NCI-H1092 (cell line): ENCODE measurements at places on chromosomes 6 and 20.

DNA sequence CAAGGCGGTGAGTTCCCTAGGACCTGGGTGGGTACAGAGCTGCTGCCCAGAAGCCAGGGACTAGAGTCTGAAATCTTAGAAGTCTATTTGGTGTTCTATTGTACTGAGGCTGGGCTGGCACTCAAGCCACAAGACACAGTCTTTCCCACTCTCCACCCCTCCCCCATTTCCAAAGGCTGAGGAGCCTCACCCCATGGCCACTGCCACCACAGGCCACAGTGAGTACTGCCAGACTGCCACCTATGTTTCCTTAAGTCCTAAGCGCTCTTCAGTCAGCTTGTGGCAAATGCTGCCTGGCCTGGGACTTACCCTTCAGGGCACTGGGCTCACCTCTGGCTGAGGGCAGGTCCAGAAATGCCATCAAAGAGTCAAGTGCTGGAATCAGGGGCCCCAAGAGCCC lies 469.3 kb downstream of the HAO1 start:
- DNase-seq = no peak

DNA sequence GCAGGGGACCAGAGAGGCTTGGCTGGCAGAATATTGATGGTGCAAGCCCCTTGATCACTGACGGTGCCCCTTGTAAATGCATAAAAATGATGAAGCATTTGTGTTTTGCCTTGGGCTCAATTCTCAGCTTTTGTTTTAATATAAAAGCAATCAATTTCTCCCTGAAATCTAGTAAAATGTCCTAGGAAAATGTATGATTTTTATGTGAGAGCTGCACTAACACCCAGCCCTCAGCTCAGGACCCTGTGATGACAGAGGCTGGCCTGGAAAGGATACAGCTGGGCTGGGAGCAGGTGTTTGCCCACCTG lies 84.7 kb upstream of the PHACTR3 start:
- DNase-seq = no peak

- no peak for DNase-seq
Observed at GRCh38 chr20:3312940-3313682, 74.1 kb upstream of the SLC4A11 start.

DNA sequence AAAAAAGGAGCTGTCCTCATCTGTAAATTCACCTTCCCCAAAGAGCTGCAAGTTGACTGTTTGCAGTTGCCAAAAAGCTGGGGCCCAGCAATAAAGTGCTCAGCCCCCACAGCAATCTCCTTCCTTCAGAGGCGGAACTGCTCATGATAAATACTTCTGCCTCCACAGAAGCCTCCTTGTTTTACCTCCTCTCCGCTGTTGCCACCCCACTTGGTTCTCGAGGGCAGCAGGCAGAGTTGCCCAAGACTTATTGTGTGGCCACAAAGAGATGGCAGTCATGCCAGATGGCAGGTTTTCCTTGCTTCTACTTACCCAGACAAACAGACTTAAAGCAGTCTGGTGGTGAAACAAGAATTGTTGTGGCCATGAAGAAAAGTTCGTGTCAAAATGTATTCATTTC lies 66.3 kb downstream of the SLX4IP start:
- no peak for DNase-seq

DNA sequence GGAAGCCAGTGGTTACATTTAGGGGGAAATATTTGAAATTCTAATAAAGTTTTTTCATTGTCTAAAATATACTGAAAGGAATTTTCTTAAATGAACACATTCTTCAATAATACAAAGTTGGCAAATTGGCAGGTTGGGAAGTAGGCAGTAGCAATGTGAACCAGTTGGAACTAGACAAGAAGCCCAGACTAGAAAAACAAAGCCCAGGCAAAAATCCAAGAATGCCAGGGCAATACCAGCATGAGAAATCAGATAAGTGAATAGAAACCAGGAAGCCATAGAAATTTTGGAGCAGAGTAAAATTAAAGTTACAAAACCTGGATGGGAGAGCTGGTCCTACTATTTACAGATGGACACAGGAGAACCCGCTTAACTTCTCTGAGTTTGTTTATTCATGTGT lies 52.2 kb downstream of the TPBG start:
- no peak for DNase-seq

GRCh38 chr6:170553534-170554012 lies 466 bp upstream of the PSMB1 start:
- DNase-seq = peak; percentile 54

DNA sequence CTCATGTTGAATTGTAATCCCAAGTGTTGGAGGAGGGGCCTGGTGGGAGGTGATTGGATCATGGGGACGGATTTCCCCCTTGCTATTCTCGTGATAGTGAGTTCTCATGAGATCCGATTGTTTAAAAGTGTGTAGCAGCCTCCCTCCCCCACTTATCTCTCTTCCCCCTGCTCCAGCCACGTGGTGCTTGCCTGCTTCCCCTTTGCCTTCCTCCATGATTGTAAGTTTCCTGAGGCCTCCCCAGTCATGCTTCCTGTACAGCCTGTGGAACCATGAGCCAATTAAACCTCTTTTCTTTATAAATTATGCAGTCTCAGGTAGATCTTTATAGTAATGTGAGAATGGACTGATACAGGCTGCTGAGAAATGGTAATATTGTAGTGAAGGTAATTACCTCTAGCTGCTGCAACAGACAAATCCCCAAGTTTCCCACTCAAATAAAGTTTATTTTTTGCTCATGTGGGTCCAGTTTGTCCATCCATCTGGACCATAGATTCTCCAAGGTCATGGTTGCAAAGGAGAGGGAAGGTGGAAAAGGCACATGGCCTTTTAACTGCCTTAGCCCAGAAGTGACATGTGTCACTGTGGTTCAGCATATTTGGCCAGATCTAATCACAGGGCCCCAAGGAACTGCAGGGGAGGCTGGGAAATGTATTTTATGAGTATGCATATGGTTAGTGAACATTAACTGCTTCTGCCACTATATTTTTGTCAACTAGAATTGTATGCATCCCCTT lies 89.2 kb downstream of the TRMT11 start:
- no peak for DNase-seq

DNA sequence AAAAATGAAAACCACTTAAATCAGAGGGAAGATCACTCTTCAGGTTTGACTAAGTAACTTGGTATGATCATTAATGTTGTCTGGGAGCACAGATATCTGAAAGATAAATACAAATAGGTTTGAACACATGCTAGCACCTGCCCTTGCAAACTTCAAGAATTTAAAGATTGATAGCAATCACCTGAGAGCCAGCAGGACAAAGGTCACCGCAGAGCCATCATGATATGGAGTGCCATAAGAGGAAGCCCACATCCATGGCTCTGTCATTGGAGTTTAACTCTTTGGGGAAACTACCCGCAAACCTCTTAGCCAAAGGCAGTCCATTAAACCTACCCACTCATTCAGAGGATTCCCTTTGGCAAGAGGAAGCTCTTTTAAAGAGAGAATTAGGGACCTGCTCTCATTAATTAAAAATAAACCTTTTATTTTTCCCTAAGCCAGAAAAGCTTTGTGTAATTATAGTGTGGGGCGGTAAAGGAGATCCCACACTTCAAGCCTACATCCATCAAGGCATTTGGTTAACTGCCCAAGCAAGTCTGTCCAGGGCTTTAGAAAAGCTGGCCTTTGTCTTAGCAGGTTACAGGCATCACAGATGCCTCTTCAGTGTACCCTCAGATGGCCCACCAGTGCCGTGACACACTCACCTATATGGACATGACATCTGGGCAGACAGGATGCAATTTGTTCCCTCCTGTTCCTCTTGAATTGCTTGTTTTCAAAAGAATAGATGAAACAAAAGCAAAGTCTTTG lies 73.0 kb downstream of the SASH1 start:
- no peak for DNase-seq

DNA sequence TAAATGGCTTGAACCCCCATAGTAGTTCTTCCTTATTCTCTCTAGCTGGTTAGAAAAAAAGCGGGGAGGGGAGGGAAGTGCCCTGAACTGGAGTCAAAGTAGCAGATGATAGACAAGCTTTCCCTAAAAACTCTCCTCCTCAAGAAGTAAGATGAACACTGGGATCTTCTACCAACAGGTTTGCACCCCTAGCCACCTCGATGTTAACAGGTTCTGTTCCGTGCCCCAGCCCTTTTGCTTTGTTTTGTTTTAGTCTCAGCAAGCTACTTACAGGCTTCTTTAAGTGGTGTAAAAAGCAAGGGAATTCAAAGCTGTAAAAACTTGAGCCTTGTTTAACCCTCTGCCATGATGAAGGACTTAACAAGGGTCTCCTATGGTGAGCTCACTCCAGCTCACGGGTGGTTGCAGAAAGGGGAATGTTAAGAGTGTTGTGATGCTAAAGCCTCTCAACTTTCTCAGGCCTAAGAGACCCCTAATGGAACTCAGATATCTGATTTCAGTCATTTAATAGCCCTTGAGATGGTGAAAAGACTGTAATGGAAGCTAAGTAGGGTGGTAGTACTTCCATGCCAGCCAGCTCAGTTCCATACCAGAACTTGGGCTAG lies 106.0 kb downstream of the FOXO3 start:
- DNase-seq = no peak

DNA sequence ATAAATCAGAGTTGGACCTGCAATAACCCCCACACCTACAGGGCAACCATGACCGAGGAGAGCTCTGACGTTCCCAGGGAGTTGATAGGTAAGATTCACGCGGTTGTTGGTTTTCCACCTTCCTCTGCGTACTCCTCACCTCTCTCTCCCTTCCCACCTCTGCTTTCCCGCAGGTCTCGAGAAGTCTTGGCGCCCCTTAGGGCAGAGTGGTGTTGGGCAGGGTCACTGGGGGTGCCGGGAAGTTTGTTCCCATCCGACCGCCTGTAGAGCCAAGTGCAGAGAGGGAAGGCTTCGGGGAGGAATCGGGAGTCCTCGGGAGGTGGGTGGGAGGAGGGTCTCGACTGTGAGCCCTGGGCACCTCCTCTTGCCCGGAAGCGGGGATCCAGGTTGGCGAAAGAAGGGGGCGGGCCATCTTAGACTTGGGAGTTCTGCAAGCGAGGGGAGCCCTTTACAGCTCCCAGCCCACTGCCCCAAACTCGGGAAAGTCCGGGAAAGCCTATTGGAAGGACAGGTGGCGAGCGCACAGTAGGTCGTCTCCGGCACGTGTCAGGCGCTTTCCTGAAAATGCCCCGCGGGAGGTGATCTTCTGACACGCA lies 672 bp downstream of the CARMIL1 start:
- no peak for DNase-seq

- DNase-seq = no peak
Observed at GRCh38 chr6:86476311-86476710, 461.0 kb upstream of the HTR1E start.

- DNase-seq = peak; percentile 22
Observed at GRCh38 chr20:12012241-12013222, 94.8 kb downstream of the BTBD3 start.

GRCh38 chr6:75299801-75300530 lies 15.4 kb upstream of the TMEM30A start:
- DNase-seq = no peak
